K562 (cell line): ENCODE measurements at places on chromosomes 5 and 9.

GRCh38 chr9:110029429-110029955 lies 178.5 kb downstream of the C9orf152 start:
- DNase-seq: no peak

- no peak for DNase-seq
Measured at GRCh38 chr9:129581505-129582189, 39.3 kb downstream of the C9orf50 start.

DNA sequence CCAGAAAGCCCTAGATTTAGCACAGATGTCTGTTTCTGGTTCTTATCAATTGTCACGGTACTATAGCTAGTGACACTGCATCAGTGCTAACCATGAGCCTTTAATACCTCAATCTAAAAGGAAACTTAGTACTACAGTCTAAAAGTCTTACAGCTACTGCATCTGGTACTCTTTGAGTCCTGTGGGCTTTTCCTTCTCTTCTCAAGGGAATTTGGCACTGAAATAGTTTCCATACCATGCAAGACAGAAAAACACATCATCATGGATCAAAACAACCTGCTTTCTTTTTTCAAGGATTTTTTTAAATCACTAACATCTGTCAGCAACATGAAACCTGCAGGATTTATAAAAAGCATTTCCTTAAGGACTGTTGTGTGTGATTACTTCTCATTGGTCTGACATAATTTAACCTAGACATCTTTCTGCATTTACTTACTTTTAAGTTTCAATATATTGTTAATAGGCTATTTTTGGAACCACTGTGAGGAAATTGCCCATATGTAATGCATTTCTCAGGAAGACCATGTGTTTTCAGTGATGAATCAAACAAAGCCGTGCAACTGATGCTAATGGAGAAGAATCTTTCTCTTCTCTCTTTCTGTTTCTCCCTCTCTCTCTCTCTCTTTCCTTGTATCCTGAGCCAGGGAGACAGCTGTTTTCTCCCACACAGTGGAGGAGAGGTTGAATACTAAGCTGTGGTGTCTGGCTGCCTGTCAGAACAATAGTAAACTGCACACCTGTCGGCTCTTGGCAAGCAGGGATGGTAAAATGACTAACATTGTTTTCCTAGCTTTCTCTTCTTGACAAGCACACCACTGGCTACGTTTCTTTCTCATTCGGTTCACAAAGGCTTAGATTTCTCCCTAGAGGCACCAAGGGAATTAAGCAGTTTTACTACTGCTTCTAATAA lies 273.4 kb downstream of the CSNK1G3 start:
- no peak for DNase-seq

DNA sequence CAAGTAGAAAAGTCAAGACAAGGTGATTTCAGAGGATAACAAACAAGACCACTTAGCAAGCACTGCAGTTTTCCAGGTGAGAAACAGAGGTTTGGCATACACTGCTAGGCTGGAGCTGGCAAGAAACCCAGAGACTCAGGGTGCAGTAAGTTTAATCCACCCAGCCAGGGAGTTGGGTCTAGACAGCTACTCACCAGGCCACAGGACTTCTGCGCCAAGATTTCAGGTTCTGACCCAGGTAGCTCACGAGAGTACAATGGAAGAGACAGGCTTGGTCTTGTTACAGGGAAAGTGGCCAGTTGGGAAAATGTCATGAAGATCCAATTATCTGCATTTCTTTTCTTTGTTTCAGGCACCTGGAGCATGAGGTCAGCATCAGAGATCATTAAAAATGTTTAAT lies 9.8 kb downstream of the SMIM23 start:
- no peak for DNase-seq

DNA sequence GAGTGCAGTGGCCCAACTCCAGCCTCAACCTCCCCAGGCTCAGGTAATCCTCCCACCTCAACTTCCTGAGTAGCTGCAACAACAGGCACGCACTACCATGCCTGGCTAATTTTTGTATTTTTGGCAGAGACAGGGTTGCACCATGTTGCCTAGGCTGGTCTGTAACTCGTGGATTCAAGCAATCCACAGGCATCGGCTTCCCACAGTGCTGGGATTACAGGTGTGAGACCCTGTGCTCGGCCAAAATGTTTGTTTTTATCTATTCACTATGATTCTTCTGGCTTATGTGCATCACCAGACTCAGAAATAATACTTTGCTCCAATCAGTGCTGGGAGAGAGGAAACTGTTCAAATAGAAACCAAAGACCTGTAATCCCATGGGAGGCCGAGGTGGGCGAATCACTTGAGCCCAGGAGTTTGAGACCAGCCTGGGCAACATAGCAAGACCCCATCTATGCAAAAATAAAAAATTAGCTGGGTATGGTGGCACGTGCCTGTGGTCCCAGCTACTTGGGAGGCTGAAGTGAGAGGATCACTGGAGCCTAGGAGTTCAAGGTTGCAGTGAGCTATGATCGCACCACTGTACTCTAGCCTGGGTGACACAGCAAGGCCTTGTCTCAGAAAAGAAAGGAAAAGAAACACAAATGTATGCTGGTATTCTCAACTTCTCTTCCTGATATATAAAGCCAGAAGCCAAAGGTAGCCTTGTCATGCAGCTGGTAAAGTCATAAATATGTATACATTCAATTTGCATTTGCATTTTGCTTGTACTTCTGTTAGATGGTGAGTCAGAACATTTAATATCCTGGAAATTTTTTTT lies 4.5 kb downstream of the PIP5K1B start:
- DNase-seq: no peak

DNA sequence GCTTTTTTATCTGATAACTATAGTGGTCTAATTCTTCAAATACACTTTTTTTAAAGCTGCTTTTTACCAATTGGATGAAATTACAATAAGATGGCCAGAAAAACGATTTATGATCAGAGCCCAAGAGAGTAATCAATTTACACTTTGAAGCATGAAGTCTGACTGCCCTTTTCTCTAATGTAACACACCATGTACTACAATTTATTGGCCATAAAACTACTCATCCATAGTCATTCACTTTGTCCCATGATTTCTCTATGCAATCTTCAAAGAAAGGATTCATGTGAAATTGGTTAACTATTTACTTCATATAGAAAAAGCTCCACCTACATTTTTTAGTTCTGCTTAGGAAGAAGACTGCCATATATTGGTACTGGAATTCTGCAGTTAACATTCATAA lies 73.6 kb upstream of the CAST start:
- DNase-seq: no peak

GRCh38 chr5:131305138-131305689 lies 41.4 kb downstream of the CDC42SE2 start:
- DNase-seq: peak; percentile 10

- no peak for DNase-seq
Measured at GRCh38 chr5:4531756-4532704, 608.1 kb upstream of the ADAMTS16 start.

DNA sequence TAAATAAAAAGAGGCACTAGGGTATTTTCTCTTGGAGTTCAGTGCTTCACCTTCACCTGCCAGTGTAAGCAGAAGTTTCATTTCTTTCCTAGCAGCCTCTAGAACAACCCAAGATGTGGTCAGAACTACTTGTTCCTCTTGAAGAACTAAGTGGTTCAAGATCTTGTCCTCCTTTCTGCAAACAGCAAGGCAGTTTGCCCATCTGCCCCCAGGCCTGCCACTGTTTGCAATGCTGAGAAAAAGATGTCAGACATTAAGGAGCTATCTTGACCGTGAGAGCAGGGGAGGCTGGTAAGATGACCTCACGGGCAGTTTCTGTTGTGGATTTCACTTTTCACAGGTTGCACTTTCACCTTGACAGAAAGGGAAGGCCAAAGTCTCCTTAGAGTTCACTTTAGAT lies 52.0 kb upstream of the KLF4 start:
- DNase-seq: no peak

GRCh38 chr5:16980983-16981382 lies 44.9 kb upstream of the MYO10 start:
- DNase-seq: no peak

DNA sequence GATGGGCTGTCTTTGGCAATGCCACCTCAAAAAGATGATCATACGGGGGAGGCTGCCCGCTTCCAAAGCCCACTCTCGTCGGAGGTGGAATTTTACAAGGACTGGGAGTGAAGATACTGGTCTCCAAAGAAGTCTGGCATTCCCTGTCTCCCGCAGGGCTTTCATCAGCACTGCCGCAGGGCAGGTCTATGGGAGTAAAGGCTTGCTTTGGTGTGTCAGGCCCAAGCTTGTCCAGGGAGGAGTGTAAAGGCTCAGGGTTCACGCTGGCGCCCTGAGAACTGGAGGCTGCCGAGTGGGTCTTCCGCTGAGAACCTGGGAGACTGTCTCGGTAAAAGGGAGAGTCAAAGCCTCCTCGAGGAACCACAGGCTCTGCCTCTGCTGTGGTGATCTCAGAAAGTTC lies 27.0 kb downstream of the SPACA9 start:
- no peak for DNase-seq

GRCh38 chr5:14066326-14066725 lies 76.8 kb upstream of the TRIO start:
- DNase-seq: no peak

DNA sequence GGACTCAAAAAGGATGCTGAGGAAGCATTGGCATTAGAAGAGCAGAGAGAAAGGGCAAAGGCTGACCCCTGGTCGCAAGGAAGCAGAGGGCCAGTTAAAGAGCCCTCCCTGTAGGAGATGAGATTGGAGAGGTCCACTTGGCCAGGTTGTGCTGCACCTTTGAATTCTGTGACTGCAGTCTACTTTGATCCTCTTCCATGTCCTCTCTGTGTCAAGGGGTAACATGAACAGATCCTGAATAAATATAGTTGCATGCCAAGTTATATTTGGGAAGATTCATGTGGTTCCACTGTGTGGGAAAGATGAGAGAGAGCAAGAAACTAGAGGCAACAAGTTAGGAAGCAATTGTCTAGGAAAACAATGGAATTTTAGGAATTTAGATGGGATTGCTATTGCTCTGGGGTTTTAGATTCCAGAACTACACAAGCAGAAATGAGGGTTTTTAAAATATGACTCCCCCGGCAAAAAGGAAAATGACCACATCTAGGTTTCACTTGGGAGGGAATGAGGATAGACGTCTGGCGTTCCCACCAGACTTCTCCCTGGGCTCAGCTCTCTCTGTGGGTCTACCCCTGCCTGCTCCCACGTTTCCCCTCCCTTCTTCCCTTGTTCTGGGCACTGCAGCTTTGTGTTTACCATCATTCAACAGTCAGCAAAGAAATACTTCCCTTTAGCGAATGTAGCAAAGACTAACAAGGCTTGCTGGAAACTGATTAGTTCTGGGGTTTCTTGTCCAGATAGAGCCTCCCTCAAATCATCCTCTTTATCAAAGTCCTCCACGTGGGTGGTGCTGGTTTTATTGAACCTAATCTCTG lies 63.6 kb downstream of the SNX18 start:
- no peak for DNase-seq

- no peak for DNase-seq
Measured at GRCh38 chr9:98830554-98830953, 23.1 kb downstream of the GALNT12 start.

GRCh38 chr5:143835251-143835650 lies 23.3 kb downstream of the HMHB1 start:
- no peak for DNase-seq

- peak; percentile 49 for DNase-seq
Measured at GRCh38 chr9:120905315-120906164, 21.1 kb downstream of the TRAF1 start.

- DNase-seq: peak; percentile 56
Measured at GRCh38 chr5:176447591-176447977, 601 bp upstream of the FAF2 start.

DNA sequence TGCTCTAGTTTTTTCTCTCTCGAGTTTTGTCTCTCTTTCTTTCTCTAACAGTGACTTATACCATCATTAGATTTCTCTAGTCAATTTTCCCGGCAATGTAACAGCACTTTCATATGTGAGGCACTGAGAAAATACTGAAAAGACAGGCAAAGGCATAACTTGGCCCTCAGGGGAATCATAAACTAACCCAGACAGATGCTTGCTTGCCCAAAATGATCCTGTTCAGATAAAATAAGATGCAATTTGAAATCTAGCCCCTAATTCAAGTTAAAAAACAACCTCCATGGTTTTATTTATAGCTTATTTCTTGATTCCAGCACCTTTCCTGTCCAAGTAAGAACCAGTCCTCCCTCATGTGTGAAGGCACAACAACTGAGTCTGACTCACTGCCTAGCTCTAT lies 294.6 kb downstream of the GAS1 start:
- DNase-seq: no peak

GRCh38 chr5:1884678-1885403 lies 2.1 kb upstream of the IRX4 start:
- DNase-seq: no peak

DNA sequence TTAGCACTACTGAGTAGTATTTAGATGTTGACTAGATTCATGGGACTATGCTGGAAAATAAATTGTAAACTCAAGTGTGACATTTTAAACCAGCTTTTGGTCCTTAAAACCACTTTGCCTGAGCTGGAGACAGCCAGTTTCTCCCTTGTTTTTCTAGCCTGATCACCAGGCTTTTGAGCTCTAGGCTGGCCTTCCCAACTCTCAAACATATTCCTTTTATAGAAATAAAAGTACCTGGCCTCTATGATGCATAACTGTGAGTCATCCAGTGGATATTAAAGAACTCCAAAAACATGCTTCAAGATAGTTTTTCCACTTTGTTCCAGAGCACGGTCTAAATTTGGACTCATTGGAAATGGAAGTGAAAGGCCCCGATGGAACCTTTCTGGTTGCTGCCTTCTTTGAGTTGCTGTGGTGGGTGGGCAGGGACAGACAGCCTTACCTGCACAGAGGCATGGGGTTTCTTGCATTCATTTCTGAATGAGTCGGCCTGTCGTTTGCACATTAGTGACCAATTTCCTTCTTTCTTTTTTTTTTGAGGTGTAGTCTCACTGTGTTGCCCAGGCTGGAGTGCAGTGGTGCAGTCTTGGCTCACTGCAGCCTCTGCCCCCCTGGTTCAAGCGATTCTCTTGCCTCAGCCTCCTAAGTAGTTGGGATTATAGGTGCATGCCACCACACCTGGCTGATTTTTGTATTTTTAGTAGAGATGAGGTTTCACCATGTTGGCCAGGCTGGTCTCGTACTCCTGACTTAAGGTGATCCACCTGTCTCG lies 43.1 kb downstream of the TRIO start:
- no peak for DNase-seq

GRCh38 chr5:14998491-14998890 lies 126.9 kb upstream of the ANKH start:
- DNase-seq: no peak
